ENCODE measurements at places on chromosomes 12 and 14.

DNA sequence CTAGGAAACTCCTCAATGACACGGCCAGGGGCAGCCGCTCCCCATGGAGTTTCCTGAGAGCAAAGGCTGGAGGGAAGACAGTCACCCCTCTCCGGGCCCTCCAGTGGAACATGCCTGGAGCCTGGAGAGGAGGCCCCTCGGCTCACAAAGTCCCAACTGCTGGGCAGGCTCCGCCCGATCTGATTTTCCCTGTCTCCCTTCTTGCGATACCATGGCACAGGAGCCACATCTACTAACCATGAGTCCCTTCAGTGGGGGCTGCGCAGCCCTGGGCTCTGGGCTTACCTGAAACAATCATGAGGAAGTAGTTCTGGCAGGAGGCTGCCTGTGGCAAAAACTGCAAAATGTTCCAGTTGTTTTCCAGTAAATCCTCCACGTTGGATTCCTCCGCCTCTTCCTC is 15.3 kb downstream of the P2RX2 start:
- no peak for DNase-seq

GRCh38 chr12:49899921-49900320 is 3.8 kb downstream of the FAIM2 start:
- no peak for DNase-seq

DNA sequence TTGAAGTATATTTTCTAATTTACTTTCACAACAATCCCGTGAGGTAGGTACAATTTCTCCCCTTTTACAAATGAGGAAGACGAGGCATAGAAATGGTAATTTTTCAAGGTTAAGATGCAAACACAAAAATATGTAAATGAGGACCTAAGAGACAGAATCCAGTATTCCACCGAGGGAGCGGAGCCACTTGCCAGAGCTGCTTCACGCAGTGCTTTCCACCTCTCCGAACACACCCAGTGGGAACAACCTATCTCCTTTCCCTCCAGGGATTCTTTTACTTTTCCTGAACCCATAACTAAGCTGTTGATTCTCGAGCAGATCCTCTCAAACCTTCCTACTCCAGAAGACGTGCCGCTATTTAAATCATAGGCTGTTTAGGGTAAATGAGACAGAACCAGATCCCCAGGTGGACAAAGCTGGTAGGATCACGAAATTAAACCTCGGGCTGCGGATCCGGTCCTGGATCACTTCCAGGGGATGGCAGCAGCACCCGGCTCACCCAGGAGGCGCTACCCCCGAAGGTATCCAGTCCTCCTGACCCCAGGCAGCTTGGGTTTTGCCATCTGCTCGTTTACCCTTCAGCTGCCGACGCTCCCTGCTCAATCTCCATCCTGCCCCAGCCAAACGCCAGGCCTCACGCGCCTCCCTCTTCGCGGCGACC is 1.5 kb downstream of the DDHD1 start:
- DNase-seq, result no peak

- DNase-seq, result no peak
These were observed 43.4 kb downstream of the SLC6A12 start for GRCh38 chr12:170371-171225.

DNA sequence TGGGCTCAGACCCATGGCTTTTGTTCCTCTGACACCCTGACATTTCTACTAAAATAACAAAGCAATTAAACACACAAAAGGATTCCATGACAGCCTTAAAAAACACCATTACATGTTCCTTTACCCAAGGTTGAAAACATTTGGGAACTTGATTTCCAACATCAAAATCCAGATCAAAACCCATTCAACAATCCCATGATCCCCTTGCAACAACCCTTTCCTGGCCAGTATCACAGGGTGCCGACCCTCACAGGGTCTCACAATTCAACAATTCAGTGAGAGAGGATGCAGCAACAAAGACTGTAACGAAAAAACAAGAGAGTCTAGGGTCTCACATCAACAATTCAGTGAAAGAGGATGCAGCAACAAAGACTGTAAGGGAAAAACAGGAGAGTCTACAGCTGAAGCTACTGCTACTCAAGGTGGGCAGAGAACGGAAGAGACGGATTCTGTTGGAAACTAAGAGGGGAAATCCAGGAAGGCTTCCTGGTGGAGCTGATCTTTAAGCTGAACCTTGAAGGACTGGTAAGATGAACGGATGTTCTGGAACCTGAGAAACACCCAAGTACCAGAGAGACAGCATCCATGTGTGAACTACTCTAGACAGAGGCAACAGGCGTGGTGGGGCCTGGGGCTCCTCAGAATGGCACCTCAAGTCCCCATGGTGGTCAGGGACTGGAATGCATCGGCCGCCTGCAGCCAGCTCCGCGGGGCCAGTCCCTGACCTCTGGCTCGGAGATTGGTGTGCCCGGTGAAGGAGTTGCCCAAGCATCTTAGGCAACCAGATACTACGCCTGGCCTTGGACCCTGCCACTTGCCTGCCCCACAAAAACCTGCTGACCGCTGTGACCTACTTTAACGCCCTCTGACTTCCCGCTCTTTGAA is 22.7 kb upstream of the ZFP36L1 start:
- DNase-seq, result no peak

DNA sequence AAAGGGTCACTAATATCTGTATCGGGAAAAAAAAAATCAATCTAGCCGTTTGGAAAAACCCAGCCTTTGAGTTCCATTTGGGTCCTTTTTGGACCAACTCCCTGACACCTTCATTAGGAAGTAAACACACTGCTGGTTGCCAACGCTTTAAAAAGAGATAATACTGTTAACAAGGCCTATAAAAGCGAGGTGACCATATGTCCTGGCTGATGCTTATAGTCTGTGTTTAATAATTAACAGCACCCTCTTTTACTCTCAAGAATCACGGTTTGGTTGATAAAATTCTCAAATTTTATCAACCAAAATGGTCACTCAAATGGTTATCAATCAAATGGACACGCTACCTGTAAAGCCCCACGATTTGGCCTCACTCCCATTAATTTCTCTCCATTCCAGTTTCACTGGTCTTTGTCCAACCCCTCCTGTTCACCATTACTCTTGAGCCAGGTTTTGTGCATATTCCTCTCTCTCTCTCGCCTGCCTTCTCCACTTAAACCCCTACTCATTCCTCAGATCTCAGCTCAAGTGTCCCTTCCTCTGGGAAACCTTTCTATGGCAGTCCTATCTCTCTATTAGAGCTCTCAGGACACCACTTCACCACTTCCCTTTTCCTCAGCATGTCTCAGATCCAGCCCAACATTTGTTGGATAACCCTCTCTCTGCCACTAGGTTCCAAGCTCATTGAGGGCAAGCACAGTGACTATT is 9.5 kb downstream of the BTG1 start:
- DNase-seq, result no peak

DNA sequence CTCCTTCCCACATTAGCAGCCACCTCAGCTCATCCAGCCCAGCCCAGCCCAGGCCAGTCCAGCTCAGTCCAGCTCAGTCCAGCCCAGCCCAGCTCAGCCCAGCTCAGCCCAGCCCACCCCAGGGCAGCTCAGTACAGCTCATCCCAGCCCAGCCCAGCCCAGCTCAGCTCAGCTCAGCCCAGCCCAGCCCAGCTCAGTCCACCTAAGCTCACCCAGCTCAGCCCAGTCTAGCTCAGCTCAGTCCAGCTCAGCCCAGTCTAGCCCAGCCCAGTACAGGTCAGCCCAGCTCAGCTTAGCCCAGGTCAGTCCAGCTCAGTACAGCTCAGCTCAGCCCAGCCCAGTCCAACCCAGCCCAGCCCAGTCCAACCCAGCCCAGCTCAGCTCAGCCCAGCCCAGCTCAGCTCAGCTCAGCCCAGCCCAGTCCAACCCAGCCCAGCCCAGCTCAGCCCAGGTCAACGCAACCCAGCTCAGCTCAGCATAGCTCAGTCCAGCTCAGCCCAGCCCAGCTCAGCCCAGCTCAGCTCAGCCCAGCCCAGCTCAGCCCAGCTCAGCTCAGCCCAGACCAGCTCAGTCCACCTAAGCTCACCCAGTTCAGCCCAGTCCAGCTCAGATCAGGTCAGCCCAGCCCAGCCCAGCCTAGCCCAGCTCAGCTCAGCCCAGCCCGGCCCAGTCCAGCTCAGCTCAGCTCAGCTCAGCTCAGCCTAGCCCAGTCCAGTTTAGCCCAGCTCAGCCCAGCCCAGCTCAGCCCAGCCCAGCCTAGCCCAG is 63.0 kb downstream of the TMEM121 start:
- no peak for DNase-seq

DNA sequence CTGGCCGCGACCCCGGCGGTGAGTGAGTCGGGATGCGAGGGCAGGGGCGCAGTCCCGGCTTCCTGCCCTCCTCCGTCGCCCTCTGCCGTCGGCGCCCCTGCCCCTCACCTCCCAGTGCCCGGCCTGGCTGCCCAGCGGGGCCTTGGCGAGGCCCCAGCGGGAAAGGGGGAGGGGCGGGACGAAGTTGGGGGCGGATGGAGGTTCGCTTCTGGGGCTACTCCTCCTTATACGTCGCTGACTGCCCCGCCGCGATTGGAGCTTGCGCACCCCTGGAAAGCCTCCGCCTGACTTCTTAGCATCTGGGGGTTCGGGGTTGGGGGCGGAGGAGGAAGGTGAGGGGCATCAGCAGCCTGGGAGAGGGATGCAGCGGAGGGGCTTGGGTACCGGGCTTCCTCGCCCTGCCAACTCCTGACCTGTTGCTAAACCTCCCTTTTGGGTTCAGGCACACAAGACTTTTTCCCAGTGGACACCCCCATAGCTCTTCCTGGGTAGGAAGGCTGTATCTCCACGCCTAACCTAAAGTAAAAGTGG is 406 bp downstream of the TMEM263 start:
- peak; percentile 21 for DNase-seq

GRCh38 chr12:124626971-124627411 is 59.6 kb upstream of the NCOR2 start:
- DNase-seq, result no peak

GRCh38 chr14:54338696-54339317 is 58.0 kb upstream of the CDKN3 start:
- no peak for DNase-seq

DNA sequence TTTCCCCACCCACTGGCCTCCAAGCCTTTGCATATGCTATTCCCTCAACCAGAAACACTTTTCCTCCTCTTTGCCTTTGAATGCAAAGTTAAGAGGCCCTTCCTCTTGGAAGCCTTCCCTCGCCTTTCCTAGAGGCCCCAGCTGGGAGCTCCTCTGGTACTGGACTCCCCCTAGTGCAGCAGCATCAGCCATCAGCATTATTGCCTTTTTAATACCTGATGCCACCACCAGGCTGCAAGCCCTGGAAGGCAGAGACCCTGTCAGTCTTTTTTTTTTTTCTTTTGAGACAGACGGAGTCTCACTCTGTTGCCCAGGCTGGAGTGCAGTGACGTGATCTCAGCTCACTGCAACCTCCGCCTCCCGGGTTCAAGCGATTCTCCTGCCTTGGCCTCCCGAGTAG is 19.1 kb upstream of the PLA2G1B start:
- DNase-seq, result no peak

DNA sequence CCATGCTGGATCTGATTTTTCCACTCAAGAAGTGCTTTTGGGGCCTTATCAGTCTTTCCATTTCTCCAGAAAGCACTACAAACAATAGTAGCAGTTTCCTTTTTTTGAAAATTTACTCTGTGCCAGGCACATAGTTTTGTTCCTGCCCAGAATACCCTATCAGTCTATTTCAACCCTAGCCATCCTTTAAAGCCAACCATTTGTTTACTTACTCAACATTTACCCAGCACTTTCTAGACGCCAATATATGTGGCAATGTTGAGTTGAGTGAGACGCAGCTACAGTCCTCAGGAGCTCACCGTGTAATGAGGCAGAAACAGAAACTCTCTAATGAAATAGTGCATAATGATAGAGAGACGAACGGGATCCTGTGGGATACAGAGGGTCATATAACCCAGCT is 32.9 kb upstream of the CHST11 start:
- DNase-seq, result no peak

All from activated T-cell treated with anti-CD3 and anti-CD28 coated beads, Interleukin-2, amount 50 U/mL, for 4 hours (primary cell).